ENCODE measurements at places on chromosomes 5 and 9. TPM values are rescaled to one million over a fixed set of nuclear protein-coding genes. Genes with fewer than 3 reads are reported as not detected.

The SMIM32 gene
- total RNA-seq, result 21.6 TPM

- H3K36me3 ChIP-seq, result no peaks in the 10 kb centered on the region
- H3K27ac ChIP-seq, result no peak overlapping the region
- no peak overlapping the region for H3K4me3 ChIP-seq
- H3K4me1 ChIP-seq, result no peaks in the 10 kb centered on the region
- no peak for DNase-seq
Measured at GRCh38 chr9:34862043-34862442, 96.0 kb upstream of the PHF24 start.

DNA sequence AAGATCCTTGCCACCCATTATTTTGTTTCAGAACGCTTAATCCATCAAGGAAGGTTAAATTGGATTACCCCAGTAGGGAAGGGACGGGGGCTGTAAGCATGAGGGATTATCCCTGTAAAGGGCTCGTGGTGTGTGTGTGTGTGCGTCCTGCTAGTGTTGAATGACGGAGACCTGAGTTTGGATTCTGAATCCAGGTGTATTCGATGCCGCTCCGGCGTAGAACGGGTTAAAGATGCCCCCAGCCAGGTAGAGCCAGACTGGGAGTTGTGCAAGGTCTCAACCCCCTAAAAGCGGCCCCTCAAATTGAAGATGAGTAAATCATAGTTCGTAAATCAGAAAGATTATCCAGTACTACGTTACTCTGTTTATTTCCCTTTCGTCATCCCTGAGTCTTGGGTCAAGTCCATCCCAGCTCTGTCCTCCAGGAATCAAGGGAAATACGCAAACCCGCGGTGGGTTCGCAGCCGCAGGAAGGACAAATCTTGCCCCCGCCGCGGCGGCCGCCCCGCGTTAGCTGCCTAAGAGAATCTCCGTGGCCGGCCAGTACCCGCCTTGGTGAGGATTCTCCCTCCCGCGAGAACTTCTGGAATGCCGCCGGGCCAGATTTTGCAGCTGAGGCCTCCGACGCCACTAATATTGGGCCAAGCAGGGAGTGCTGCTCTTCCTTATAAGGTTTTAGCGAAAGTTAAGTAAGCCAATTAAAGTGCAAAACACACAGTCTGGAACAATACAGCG, 586 bp upstream of the MTAP start:
- no peaks in the 10 kb centered on the region for H3K36me3 ChIP-seq
- peak; percentile 74 for DNase-seq
- H3K4me1 ChIP-seq, result peaks cover 11% of the 10 kb centered on the region
- H3K4me3 ChIP-seq, result peak overlapping the region; percentile 77
- H3K27me3 ChIP-seq, result peaks cover 9% of the 10 kb centered on the region

The SLC46A2 gene
- total RNA-seq, result not detected

The SEMA5A gene
- 34.8 TPM for total RNA-seq

The BRD3 gene
- total RNA-seq, result 14.5 TPM
